ENCODE measurements at places on chromosomes 1 and 21.

DNA sequence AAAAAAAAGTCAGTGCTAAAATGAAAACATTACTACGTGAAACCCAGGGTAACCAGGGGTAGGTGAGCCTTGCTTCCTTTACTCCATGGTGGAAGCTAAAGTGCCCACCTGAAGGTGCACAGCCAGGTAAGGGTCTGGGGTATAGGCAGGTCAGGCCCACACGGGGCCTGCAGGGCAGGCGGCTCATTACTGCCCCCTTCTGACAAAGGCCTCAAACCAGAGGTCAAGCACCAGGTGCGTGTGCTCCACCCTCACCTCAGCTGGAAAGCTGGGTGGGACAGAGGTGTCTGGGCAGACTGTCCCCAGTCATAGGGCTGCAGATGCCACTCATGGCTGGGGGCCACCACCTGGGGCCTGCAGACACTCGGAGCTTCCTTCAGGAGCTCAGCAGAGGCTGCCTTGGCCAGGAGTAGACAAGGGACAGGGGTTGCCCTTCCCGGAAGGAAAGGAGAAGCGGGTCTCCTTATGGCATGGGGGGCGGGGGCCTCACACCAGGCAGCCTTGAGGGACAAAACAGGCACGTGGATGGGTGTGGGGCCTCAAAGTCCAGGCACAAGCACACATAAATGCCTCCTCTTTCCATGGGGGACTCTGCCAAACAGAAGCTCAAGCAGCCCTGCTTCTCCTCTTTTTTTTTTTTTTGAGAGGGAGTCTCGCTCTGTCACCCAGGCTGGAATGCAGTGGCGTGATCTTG is 36.2 kb downstream of the ACOT7 start:
- DNase-seq, result no peak

GRCh38 chr1:227318853-227319607 is 738 bp upstream of the CDC42BPA start:
- DNase-seq, result no peak

DNA sequence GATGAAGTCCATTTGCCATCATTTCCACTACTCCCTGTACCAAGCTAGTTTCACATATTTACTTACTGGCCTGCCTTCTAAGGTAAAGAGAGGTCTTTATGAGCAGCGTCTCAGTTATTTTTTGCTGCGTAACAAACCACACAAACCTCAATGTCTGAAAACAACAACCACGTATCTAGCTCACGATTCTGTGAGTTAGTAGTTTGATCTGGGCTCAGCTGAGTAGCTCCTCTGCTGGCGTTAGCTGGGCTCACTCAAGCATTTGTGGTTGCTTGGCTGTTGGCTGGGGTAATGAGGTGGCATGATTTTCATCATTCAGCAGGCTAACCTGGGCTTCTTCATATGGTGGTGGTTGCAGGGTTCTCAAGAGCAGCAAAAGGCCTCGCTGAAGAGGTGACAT is 225.4 kb downstream of the FOXD2 start:
- DNase-seq, result no peak

GRCh38 chr1:84386716-84387479 is 11.4 kb upstream of the DNASE2B start:
- DNase-seq, result no peak

DNA sequence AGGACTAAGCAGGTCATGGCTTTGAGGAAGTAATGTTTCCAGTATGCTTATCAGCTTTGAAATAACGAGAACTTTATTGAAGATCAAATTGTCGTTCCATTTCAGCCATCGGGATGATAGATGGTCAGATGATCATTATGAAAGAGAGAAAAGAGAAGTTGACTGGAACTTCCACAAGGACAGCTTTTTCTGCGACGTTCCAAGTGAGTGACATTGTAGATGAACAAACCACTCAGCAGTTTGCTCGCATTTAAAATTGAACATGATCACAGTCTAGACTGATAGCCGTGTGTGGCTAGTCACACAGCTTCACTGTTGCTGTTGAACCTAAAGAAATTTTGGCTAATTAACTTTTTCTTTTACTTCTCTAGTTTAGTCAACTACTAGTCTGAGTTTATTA is 151.1 kb downstream of the TLR5 start:
- DNase-seq, result no peak

- no peak for DNase-seq
Measured at GRCh38 chr1:210627755-210628154, 299.1 kb downstream of the HHAT start.

All from stimulated activated CD8-positive, alpha-beta memory T cell treated with anti-CD3 and anti-CD28 coated beads, Interleukin-7, amount 100 ng/mL, for 1 hour (primary cell).